ENCODE measurements at places on chromosomes 13 and 19.

DNA sequence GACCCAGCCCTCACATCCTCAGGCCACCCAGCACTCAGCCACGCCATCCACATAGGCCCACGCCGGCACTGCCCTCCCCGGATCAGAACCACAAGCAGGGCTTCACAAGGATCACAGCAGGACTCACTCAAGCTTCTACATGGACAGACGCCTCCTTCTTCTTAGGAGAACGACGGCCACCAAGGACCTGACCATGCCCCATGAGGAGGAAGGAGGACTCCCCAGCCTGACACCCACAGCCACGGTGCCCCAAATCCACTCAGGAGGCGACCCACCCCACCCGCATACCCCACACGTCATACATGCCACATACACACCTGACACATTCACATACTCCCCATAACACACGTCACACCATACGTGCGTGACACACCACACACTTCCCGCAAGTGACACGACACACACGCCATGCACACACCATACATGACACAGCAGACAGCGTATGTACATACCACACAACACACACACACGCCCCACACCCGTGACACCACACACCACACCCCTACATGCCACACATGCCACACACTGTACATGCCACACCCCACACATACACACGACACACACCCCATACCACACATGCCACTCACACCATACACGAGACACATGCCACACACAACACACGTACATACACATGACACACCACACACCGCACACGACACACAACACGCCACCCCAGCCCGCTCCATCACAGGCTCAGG, 50.4 kb downstream of the MLLT1 start:
- DNase-seq: no peak

DNA sequence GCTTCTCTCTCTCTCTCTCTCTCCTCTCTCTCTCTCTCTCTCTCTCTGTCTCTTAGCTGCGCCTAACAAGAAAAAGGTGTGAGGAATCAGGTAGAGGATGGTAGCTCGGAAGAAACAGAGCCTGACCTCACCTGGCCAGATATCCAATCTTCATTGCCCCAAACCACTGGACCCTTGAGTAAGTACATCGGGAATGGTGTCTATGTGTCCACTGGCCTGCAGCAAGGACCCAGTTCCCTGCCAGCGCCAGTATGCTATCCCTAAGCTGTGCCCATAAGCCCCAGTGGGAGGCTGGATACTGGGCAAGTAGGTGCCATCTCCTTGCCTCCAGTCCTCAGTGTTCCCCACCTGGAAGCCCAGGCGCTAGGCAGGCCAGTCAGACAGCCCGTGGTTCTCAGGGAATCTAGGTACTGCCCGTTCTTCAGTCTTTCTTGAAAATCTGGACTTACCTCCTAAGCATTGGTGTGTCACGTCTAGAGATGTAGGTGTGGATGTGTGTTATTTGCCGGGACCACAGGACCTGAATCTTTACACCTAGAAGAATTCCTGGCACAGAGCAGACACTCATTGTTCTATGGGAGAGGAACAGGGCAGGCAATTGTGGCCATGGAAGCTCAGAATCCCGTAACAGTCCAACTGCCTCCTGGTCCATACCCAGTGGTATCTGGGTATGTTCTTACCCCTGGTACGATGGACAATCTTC, 7.3 kb downstream of the URAD start:
- DNase-seq: no peak

GRCh38 chr13:98710521-98710920, 42.0 kb downstream of the SLC15A1 start:
- DNase-seq: no peak

GRCh38 chr13:39012608-39013007, 22.0 kb upstream of the STOML3 start:
- DNase-seq: no peak

DNA sequence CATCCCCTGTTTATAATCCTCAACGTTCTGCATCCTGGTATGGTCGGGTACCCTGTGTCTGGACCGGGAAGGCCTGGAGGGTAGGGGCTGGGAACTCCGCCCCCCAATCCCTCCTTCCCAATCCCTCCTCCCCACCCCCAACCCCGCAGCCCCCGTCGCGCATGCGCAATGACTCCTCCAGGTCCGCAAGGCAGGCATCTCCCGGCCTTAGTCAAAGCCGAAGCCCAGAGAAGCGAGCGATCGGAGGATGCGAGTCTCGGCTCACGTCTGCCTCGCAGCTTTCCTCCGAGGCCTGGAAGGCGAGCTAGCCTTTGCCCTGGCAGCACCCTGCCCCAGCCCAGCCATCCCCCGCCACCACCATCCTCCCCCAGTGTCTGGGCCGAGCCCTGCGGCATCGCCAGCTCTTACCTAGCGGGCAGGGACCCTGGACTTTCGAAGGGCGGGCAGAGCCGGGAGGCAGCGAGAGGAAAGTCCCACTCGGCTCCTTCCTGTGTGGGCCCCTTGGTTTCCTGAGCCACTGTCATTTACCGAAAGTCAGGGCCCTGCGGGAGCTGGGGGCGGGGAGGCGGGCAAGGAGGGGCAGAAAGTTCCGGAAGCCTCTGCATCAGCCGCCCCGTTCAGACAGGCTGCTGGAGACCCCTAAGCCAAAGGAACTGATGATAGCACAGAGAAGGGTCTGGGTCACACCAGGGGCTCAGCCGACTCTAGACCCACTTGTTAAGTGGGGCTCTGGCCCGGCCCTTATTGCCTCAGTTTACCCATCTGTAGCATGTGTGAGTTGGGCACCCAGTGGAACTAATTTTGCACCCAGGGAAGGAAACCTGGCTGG, at the start of gene JAK3:
Gene JAK3, minus strand, starts transcription at position 445 of the 829 bp plus-strand sequence. CDS start 3,565 bp downstream, outside the sequence.
- DNase-seq: peak; percentile 78

Data from stimulated activated CD8-positive, alpha-beta memory T cell treated with anti-CD3 and anti-CD28 coated beads, Interleukin-4, amount 100 ng/mL, for 1 hour (primary cell).